ENCODE measurements at places on chromosomes 5 and 9.

GRCh38 chr5:165104611-165105010 is 1599.2 kb downstream of the MAT2B start:
- DNase-seq, result no peak

GRCh38 chr5:167245868-167246267 is 1045.6 kb upstream of the WWC1 start:
- DNase-seq, result no peak

GRCh38 chr5:151092762-151093161 is 11.9 kb upstream of the TNIP1 start:
- no peak for DNase-seq

GRCh38 chr9:5382479-5382878 is 42.8 kb upstream of the RLN1 start:
- no peak for DNase-seq

- DNase-seq, result no peak
Observed at GRCh38 chr9:93898026-93898425, 57.1 kb downstream of the BARX1 start.

- no peak for DNase-seq
Observed at GRCh38 chr9:70407081-70407503, 7.4 kb downstream of the KLF9 start.

DNA sequence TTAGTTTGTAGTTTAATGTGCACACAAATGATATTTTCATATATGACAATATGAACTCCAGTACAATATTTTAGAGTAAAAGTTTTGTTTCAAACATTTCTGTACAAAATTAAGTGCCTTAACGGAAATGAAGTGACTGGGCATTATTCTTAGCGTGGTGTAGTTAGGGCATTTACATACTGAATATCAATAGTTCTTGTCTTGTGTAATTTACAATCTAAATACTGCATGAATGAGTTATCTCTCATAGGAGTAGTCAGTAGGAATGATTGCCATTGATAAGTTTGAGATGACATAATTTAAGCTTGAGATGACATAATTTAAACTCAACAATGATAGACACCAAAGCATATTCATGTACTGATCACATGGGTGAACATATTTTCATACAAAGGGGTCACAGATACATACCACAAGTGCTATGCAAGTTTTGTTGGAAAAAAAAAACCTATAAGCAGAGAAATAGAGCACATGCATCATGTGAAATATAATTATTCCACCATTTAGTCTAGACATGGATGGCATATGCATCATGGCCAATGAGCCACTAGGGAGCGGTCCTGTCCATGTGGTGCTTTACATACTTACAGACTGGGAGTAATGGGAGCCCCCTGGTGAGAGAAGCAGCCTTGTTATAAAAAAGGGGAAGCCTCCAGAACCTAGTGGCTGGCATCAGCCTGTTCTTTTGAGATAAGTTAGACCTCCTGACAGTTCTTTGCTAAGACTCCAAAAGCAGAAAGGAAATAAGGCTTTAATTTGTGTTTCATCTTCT is 1523.9 kb downstream of the MAT2B start:
- no peak for DNase-seq

DNA sequence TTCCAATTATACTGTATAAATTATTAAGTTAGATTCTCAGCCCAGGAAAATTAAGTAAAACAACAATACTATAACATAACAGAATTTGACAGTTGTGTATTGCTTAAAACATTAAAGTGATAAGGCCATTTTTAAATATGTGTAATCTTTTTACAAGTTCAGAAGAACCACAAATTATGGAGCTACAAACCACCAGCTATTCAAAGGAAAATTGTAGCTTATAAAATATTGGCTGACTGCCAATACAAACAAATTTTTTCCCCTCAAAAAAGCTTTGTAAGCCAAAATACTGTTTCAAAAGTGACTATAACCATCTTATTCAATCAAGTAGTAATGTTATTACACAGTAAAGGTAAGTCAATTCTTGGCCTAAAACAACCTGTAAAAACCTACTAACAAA is 21.9 kb downstream of the STRBP start:
- DNase-seq, result no peak

DNA sequence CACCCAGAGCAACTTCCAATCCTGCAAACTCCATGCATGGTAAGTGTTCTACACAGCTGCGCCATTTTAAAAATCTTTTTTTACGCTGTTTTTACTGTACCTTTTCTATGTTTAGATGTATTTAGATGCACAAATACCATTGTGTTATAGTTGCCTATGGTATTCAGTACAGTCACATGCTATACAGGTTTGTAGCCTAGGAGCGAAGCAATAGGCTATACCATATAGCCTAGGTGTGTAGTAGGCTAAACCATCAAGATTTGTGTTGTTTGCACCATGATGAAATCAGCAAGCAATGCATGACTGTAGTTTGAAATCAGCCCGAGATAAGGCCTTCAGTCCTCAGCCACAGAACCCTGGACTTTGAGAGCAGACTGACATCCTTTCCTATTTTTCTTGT is 101.2 kb downstream of the LIX1 start:
- DNase-seq, result no peak

Data from posterior cingulate gyrus (tissue), 11 donors.